ENCODE measurements at places on chromosomes 6 and 20. TPM values are rescaled to one million over a fixed set of nuclear protein-coding genes. Genes with fewer than 3 reads are reported as not detected.
A peak's percentile ranks its signal among the peaks of the same experiment; 100 is the strongest.

DNA sequence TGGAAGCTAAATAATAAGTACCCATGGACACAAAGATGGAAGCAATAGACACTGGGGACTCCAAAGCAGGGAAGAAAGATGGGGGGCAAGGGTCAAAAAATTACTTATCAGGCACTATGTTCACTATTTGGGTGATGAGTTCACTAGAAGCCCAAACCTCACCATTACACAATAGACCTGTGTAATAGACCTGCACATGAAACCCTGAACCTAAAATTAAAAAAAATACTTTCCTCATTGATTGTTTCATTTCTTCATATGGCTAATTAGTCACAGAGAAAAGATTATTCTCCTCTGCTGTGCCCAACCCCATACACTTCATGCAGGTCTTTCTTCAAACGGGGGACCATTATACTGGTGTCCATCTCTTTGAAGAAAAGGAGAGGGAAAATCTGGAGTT, 213.0 kb upstream of the DTNBP1 start:
- DNase-seq = no peak

- no peak for DNase-seq
Measured at GRCh38 chr6:14431385-14432330, 314.1 kb downstream of the CD83 start.

DNA sequence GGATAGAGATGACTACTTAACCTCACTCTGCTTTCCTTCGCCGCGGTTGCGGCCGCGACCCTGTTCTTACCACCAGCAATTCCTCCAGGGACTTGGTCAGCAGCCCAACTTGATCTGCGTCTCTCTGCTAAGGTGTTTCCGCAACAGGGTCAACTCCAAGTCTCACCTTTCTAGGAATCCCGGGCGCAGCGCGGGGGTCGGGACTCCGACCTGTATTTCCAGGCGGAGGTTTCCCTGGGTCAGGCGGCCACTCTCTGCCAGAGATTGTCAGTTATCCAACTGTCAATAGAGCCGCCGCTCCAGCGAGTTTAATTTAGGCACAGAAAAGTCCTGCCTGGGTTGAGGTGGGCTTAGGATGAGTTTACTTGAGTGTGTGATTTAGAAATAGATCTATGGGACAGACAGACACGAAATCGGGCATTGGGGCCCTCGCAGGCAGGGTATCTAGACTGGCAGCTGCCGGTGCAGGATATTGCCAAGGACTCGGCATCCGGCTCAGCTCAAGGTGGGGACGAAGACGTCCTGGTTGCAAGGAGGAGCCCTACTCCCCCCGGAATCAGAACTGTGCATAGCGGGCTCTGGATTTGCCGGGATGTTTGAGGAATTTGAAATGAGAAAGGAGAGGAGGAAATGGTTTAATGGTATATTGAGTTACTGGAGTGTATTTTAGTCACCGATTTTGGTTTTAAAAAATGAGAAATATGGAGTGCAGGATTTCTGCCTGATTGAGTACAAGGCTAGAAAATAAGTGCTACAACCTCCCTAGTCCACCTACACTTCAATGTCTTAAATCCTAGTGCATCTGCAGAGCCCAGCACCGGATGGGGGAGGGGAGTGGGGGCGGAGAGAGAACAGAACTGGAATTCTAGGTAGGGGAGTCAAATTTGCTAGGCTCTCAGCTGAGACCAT, 23.7 kb downstream of the POM121L2 start:
- peak; percentile 78 for DNase-seq

GRCh38 chr20:50870561-50871161, 60.6 kb downstream of the ADNP start:
- peak; percentile 98 for DNase-seq

DNA sequence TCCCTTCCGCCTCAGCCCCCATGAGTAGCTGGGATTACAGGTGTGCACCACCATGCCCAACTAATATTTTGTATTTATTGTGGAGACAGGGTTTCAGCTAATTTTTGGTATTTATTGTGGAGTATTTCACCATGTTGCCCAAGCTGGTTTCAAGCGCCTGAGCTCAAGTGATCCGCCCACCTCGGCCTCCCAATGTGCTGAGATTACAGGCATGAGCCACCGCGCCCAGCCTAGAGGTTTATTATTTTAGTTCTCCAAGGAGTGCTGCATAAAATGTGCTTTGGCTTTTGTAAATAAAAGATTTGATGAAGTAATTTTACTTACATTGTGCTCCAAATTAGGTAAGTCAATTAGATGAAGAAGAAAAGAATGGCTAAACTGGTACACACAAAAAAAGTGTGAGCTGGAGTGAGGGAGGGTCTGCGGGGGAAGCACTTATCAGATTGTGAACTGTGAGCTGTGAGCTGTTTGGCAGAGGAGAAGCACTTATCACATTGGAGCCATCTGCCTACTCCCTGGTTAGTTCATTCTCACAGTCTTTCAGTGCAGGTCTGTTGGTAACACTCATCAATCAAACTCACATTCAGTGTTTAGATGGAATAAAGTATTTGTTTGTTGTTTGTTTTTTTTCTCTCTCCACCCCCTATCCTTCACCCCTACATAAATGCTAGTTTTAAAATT, 398.0 kb downstream of the EPHA7 start:
- DNase-seq = no peak

DNA sequence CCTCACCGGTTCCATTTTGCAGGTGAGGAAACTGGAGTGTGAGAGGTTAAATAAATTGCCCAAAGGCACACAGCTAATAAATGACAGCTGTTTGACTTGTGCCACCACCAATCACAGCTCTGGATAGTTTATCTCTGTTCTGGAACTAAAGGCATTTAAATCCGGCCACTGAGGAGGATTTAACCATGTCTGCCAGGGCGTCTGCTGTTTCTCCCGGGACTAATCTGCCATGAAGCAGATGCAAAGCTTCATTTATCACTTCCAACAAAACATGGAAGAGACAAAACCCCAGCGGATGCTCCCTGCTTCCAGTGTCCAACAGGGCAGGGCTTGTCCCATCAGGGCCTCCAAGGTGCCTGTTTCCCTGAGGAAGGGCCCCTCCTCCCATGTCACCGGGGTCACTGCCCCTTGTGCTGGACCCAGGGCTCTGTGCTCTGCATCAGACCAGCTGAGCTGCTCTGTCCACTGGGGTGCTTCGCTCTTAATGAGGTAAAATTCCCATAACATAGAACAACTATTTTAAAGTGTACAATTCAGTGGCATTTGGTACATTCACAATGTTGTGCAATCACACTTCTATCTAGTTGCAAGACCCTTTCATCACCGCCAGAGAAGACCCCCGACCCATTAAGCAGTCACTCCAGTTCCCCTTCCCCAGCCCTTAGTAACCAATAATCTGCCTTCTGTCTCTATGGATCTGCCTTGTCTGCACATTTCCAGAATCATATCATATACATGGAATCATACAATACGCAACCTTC, 244.3 kb downstream of the PTPRT start:
- no peak for DNase-seq

GRCh38 chr6:83270971-83271719, 78.0 kb downstream of the RWDD2A start:
- no peak for DNase-seq

DNA sequence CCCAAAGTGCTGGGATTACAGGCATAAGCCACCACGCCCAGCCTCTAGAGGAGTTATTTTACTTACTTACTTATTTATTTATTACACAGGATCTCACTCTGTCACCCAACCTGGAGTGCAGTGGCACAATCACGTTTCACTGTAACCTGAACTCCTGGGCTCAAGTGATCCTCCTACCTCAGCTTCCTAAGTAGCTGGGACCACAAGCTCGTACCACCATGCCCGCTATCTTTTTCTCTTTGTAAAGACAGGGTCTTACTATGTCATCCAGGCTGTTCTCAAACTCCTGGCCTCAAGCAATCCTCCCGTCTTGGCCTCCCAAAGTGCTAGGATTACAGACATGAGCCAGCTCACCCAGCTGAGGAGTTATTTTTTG, 1.6 kb upstream of the TRIB3 start:
- no peak for DNase-seq

- DNase-seq = no peak
Measured at GRCh38 chr6:144468709-144469108, 183.6 kb downstream of the UTRN start.

DNA sequence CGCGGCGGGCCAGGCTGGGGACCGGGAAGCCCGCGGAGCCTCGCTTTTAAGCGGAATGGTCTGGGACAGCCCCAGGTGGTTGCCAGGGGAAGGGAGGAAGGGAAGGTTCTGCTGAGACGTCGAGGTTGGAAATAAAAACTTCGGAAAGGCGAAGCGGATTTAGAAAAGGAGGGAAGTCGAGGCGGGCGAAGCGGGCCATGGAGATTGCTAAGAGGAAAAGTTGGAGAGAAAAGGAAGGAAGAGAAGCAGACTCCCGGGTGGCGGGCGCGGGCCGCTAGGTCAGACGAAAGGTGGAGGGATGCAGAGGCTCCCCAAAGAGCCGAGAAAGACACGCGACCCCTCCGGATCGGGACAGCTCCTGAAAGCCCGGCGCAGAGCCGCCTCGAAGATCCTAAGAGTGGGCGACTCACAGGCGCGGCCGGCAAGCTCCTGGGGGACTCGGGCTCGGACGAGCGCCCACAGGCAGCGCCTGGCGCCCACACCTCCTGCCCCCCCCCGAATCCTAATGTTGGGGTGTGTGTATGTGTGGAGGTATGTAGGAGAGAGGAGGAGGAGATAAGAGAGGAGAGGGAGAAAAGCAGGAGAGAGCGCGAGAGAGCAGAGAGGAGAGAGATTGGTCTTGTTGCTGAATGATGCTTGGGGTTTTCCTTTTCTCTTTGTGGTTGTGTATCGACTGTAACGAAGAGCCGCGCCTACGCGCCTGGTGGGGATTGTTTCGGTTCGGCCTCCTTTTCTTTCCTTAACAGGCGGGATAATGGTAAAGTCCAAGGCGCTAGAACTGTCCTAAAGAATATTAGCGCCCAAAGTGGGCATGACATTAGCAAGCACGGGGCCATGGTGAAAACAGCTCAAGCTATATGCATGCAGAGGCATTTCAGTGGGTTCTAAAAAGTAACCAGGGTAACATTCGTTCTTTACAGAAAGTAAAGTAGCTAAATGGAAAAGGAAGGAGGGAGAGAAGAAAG, 1.5 kb downstream of the TFAP2B start:
- peak; percentile 71 for DNase-seq

ACTR5 gene
- 8.4 TPM for polyA plus RNA-seq

LAMP5 gene
- 0.29 TPM for polyA plus RNA-seq

ATF6B gene
- polyA plus RNA-seq = 25.9 TPM

VGLL2 gene
- polyA plus RNA-seq = not detected

SLC2A4RG gene
- polyA plus RNA-seq = 25.3 TPM

TAP1 gene
- 13.8 TPM for polyA plus RNA-seq

HLA-DPB1 gene
- 19.8 TPM for polyA plus RNA-seq

PAK5 gene
- polyA plus RNA-seq = 0.57 TPM

FKBP1A gene
- 324 TPM for polyA plus RNA-seq

CCN5 gene
- polyA plus RNA-seq = not detected

PDYN gene
- polyA plus RNA-seq = 0.21 TPM

FOXP4 gene
- 5.1 TPM for polyA plus RNA-seq
